OCI-LY7 (cell line): ENCODE measurements at places on chromosomes 6 and 20.

GRCh38 chr6:87078983-87079616, 15.8 kb downstream of the CGA start:
- peak; percentile 69 for DNase-seq

DNA sequence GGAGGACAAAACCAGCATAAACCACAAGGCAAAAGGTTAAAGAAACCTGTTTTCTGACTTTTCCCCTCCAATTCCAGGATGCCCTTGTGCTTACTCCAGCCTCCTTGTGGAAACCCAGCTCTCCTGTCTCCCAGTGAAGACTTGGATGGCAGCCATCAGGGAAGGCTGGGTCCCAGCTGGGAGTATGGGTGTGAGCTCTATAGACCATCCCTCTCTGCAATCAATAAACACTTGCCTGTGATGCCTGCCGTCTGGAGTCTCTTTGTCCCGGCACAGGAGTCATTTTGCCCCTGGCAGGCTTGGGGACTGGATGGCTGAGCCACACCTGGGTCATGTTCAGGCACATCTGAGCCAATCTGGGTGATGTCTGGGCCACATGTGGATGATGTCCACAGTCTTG, 26.6 kb downstream of the BPIFB1 start:
- no peak for DNase-seq

DNA sequence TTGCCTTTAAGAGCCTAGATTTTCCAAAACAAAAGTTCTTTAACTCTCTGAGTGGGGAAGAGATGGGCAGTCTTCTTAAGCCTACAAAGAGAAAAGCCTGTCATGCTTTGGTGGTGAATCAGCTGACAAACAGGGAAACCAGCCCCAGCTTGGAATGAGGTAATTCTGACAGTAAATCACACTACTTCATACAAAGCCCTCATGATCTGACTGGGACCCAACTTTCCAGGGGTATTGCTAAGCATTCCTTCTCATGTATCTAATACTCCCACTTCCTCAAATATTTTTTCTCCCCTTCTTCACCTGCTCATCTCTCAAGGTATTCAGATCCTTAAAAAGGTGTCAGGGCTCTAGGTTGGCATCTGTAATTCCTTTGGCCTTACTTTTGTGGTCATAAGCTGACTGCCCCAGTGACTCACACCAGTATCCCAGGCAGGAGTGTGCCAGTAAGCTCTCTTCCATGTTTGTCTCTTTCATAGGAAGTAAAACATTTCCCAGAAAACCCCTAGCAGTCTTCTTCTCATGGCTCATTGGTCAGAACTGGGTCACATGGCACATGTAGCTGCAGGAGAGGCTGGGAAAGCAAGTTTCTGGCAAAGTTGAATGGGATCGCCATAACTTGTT, 15.0 kb upstream of the TBC1D22B start:
- no peak for DNase-seq

- no peak for DNase-seq
Observed at GRCh38 chr6:30795549-30796293, 51.4 kb upstream of the IER3 start.

GRCh38 chr6:131161987-131162386, 26.7 kb downstream of the AKAP7 start:
- no peak for DNase-seq

DNA sequence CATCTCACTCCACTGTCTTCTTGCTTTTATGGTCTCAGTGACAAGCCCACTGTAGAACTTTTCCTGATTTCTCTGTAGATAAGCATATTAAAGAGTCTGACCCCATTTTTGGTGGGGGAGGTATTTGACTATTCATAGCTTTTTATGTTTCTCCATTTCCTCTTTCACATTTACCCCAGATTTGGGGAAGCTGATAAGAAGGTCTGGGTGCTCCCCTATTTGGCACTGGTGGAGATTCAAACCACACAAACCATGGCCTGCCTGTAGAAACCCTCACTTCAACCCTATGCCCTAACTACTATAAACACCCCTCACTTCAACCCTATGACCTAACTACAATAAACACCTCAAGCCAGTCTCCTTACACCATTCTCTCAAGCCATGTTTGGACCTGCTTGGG, 196.2 kb upstream of the SYNDIG1 start:
- DNase-seq, result no peak

GRCh38 chr6:41428996-41429421, 93.6 kb downstream of the NCR2 start:
- DNase-seq, result no peak
